COLO829 (cell line): ENCODE measurements at places on chromosomes 13 and 19.

DNA sequence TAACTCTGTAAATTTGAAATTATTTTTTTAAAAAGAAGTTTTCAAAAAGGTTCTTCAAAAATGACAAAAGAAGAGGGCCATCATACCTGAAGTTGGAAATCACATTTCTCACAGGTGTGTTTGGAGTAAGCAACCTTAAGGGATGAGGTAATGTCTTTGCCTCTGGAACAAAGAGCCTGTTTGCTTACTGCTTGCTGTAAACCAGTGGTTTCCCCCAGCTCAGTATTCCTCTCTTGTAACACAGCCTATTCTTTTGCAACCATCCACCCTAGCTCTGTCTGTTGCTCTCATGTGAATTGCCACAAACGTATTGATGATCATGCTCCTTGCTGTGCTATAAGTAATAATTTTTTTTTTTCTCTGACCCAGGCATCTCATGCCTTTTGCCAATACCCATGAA lies 38.1 kb downstream of the UCHL3 start:
- no peak for DNase-seq

DNA sequence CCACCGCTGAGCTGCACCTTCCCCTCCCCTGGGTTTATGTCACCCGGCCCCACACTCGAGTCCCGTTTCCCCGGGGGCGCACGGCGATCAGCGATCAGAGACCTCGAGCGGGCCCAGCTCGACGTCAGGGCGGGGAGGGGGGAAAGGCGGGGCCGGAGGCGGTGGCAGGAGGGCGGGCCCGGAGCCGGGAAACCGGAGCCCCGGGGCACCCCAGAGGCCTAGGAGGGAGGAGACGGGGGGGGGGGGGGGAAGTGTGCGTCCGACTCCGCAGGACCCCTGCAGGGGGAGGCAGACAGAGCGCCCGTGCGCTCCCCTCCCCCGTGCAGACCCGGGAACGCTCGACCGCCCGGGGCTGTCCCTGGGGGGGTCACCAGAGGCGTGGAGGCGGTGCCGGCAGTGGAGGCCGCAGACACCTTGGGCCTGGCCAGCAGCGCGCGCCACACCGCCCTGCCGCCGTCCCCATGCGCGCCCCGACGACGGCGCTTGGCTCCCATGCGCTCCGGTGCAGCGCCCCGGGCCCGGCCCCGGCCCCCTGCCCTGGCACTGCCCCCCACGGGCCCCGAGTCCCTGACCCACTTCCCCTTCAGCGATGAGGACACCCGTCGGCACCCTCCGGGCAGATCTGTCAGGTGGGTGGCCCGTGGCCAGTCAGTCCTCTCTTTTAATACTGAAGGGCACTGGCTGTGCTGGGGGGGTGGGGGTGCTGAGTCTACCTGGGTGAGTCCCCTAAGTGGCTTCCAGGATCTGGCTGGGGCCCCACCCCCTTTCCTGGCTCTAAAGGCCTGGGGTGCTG lies 11.8 kb downstream of the PDE4A start:
- DNase-seq = no peak

DNA sequence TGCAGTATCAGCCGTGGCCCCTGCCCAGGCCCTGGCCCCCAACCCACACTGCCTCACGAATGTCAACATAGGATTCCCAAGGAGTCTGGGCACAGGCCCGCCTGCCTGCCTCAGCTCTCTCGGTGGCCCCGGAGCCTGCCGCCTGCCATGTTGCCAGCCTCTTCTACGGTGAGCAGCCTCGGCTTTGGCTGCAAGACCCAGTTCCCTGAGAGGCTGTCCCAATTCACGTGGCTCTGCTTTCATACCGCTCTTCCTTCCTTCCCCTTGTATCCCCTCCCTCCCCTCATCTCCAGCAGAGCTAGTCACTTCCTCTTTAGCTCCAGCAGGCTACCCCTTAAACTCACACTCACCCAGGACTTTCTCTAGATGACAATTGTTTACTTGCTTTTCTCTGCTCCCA lies 42.7 kb downstream of the SERP2 start:
- DNase-seq = no peak

DNA sequence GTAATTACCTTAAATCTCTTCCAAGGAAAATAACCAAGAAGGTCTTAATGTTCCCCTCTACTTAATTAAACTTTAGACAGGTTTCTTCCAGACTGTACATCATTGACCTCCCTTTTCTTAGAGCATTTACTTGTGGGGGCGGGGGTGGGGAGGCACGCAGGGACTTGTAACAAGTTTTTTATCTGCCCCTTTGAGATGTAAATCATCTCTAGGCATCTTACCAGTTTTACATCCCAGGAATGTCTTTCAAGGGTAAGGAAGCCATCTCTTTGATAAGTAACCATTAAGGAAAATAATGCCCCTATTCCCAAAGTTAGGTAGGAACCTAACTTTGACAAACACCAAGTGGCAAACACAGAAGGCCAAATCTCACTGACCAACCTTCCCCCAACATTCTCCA lies 528.6 kb downstream of the SUCLA2 start:
- DNase-seq = no peak

DNA sequence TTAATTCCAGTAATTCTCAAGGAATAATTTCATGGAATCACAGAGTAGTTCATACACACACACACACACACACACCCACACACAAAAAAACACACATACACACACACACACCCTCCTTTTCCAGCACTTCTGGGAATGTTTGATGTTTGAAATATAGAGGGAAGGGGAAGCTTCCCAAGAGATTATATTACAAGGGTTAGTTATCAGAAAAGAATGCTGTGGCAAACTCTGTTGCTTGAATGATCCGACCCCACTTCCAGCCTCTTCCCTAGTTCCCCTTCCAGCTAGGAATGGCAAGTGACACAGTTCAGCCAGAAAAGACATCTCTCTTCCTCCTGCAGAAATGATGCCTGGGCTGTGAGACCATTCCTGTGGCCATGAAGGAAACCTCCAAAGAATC lies 49.9 kb downstream of the KCTD12 start:
- DNase-seq = no peak

GRCh38 chr13:100815476-100816046 lies 141.0 kb upstream of the TMTC4 start:
- no peak for DNase-seq

- no peak for DNase-seq
These were observed at the start of gene MUC16 for GRCh38 chr19:9009935-9010651. Gene MUC16, minus strand, starts transcription at chr19:9010409.

DNA sequence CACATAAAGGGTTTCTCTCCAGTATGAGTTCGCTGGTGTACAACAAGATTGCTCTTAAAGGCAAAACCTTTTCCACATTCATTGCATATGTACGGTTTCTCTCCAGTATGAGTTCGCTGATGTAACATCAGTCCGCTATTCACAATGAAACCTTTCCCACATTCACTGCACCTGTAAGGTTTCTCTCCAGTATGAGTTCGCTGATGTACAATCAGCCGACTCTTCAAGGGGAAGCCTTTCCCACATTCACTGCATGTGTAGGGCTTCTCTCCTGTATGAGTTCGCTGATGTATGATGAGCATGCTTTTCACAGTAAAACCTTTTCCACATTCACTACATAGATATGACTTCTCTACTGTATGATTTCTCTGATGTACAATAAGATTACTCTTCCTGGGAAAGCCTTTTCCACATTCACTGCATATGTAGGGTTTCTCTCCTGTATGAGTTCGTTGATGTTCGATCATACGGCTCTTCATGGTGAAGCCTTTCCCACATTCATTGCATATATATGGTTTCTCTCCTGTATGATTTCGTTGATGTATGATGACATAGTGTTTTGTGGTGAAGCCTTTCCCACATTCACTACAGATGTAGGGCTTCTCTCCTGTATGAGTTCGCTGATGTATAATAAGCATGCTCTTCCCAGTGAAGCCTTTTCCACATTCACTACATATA lies 6.0 kb upstream of the ZNF614 start:
- DNase-seq = no peak

- no peak for DNase-seq
These were observed 46.4 kb downstream of the PEX11G start for GRCh38 chr19:7442423-7442822.

DNA sequence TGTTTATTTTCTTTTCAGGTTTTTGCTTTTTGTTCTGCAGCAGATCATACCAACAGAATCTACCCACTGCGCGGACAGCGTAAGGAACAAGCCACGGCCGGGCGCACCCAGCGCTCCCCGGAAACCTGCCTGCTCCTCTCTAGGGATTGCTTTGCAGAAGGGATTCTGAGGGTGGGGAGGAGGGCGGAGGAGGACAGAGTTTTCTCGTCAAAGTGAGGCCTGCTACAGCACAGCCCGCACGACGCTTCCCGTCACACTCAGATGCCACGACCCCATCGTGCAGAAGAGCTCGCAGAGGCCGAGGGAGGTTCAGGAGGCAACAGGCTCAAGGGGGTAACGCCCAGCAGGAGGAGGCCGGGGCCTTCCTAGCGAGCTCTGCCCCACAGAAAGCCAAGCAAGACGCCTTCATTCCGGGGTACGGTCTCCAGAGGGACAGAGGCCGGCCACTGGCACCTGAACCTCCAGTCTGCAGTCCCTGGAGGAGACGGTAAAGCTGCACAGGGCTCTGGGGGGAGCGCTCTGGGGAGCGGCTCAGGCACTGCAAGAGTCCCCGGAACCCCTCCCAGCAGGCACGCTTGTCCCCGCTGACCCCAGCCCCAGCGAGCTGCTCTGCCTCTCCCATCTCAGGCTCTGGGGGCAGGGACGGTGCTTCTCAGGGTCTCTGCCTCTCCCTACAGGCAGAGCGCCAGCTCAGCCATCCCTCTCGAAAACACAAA lies 6.9 kb downstream of the REXO1 start:
- no peak for DNase-seq

DNA sequence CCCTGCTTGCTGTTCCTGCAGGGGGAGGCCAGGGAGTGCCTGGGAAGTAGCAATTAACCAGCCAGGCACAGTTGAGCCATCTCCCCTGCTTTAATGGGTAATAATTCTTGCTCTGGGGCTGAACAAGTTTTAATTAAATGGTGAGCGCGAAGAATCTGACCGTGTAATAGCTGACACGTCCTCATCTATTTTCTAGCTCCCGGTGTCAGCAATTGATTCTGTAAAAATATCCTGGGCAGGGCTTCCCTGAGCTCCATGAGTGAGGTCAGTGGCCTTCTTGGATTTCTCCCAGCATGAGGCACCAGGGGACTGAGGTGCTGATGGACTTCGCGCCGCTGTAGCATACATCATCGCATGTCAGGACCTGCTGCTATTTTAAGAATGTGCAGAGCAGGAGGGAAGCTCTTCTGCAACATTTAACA lies 26.9 kb downstream of the SIPA1L3 start:
- no peak for DNase-seq

DNA sequence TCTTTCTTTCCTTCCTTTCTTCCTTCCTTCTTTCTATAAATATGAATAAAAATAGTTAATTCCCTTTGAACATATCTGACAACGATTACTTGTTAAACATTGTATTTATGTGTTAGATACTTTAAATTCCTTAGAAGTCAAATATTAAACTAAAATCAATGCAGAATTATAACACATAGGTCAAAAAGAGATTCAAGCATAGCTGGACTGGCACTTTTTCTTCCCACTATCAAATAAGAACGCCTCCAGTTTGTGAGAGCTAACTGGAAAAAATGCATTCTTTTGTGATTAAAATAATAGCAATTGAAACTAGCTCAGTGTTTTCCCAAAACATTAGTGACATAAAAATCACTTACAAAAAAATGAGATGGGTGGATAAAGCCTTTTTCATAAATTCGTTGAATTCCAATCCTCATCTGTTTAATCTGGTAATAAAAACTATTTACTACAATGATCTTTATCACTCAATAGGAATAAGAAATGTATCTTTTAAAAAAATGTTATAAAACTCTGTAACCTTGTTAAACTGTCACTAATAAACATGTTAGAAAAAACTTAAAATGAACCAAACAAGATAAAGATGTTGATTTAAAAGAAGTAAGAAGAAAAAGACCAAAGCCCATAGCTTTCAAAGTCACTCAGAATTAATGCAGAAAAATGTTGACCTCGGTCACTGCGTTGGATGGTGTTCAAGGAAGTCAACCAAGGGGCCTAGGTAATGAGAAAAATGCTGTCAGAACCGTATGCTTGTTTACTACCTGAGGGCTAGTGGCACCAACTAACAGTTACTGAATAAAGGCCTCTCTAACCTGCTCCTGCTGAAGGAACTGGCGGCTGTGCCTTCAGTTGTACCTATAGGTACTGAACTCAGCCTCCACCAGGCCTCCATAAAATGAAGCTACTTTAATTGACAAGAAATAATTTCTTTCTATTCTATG lies 1039.5 kb upstream of the SLC10A2 start:
- no peak for DNase-seq

- DNase-seq = peak; percentile 63
These were observed 59.1 kb upstream of the TNFRSF19 start for GRCh38 chr13:23510979-23511735.

DNA sequence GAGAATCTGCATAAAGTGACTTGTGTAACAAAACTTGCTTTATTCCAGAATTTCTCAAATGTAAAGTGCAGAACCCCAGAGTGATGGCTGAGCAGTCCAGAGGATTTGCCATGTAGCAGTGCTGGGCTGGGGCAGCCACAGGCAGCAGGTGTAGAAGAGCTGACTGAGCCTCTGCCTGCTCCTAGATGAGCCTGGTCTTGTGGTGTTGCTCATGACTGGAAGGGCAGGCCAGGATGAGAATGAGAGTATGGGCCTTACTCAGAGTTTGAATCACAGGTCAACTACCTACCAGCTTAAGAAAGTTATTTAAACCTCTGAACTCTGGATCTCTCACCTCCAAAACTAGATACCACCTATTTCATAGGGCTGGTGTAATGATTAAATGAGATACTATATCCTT lies 2.9 kb upstream of the C13orf42 start:
- no peak for DNase-seq

- no peak for DNase-seq
These were observed 22.6 kb downstream of the KLF5 start for GRCh38 chr13:73081256-73081915.

DNA sequence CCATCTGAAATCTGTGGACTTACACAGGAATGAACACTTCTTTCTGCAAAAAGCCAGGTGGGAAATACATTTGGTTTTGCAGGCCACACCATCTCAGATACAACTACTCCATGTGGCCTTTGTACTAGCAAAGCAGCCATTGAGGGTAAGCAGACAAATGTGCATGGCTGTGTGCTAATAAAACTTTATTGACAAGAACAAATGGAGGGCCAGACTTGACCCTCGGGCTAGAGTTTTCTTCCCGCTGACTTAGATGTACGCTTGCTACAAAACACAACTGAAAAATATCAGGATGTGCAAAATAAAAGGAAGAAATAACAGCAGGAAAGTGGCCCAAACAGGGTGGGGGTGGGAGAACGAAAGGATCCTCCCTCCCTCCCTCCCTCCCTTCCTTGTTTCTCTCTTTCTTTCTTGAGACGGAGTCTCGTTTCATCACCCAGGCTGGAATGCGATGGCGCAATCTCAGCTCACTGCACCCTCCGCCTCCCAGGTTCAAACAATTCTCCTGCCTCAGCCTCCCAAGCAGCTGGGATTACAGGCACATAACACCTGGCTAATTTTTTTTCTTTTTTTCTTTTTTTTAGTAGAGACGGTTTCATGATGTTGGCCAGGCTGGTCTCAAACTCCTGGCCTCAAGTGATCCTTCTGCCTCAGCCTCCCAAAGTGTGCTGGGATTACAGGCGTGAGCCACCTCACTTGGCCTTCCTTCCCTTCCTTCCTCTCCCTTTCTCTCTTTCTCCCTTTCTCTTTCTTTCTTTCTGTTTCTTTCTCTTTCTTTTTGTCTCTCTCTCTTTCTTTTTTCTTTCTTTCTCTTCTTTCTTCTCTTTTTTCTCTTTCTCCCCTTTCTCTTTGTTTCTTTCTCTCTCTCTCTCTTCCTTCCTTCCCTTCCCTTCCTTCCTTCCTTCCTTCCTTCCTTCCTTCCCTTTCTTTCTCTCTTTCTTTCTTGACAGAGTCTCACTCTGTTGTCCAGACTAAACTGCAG lies 29.3 kb downstream of the CCL25 start:
- DNase-seq = no peak
